ENCODE measurements at places on chromosomes 5 and 9. TPM values are rescaled to one million over a fixed set of nuclear protein-coding genes. Genes with fewer than 3 reads are reported as not detected.

Gene C1QTNF3
- 0.91 TPM for polyA plus RNA-seq

- DNase-seq = no peak
- H3K36me3 ChIP-seq = no peaks in the 10 kb centered on the region
- no peaks in the 10 kb centered on the region for H3K4me1 ChIP-seq
- H3K4me3 ChIP-seq = no peak overlapping the region
Observed at GRCh38 chr5:60232036-60232795, 338.7 kb upstream of the PDE4D start.

Gene SCGB3A2
- 70.6 TPM for polyA plus RNA-seq

GRCh38 chr9:83066771-83067170 lies 3.8 kb upstream of the RASEF start:
- no peaks in the 10 kb centered on the region for H3K36me3 ChIP-seq
- H3K27me3 ChIP-seq = peaks cover 9% of the 10 kb centered on the region
- no peak overlapping the region for H3K27ac ChIP-seq

DNA sequence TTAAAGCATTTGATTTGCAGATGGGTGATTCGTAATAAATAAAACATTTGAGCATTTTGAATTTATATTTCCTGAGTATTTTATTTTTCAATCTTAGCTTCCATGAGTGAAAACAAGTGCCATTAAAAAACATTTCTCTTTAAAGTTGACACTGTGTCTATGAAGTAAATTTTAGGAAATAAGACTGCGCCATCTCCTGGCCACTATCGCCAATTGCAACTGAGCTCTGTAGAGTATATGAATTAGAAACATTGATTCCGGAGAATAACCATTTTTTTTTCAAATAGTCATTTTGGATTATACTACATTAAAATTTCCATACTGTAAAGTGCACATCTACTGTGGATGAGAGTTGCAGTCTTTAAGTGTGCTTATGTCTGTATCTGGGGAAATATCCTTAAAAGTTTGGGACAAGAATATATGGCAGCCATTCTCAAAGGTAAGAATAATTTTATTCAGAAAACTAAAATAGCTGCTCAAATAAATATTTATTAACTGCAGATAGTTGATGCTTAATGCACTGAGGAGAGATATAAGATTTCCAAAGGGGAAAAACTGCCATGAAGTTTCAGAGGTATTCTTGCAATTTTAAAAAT lies 5.9 kb downstream of the DMRTA1 start:
- peaks cover 3% of the 10 kb centered on the region for H3K27me3 ChIP-seq
- no peak overlapping the region for H3K27ac ChIP-seq
- H3K4me3 ChIP-seq = no peak overlapping the region
- H3K36me3 ChIP-seq = no peaks in the 10 kb centered on the region

DNA sequence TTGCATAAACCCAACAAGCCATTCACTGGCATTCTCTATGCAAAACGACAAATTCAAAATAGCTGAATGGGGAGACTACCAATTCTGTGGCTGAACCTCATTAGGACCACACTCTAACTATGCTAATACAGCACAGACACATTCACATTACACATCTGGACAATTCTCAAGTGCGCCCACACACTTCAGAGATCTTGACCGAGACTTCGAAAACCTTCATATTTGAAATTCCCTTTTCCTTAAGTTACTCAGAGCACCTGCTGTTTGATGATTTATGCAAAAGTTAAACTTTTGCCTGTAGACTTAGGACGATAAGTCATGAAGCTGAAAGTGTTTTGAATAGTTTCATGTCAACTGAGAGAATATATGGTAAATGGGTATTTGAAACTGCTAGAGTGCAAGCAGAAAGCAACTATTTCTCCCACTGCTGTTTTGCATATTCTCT lies 111.9 kb downstream of the FBN2 start:
- H3K27ac ChIP-seq = no peak overlapping the region
- peaks cover 6% of the 10 kb centered on the region for H3K4me1 ChIP-seq
- H3K4me3 ChIP-seq = no peak overlapping the region
- DNase-seq = no peak
